NCI-H1417 treated with DMSO at 0.1 percent for 48 hours (cell line): ENCODE measurements at places on chromosomes 5 and 9.
A peak's percentile ranks its signal among the peaks of the same experiment; 100 is the strongest.

DNA sequence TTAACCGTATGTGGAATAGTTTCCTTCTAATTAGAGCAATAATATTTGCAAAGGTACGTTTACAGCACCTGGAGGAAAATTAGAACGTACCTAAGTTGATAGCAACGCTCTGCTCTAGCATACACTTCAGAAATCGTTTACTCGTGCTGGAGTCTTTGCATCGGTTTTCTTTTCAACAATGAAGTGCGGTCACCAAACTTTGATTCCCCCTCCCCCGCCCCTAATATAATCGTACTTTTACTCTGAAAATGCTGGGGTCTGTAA, 506 bp downstream of the ADAMTS19 start:
- DNase-seq, result no peak

DNA sequence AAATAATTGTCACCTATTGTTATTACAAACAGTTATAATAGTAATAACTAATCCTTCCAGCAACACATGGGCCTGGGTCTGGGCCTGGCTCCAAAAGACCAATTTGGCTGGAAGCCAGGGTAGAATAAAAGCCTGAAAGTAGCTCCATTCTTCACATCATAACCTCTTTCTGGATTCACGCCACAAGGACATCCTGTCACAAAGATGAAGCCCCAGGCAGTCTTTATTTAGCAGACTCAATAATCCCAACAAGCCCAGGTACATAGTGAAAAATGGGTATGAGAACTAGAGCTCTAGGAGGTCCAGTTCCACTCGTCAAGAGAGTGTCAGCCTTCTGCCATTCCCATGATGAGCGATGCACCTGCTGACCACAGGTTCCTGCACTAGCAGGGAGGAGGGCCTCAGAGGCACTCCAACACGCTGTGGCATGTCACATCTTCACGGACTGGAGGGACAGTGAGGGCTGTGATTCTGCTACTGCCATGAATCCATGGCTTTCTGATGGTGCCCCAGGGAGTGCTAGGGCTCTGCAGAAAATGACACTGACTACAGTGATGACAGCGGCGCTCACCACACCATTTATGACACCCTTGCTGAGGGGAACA, 124.9 kb downstream of the SPOCK1 start:
- peak; percentile 54 for DNase-seq

DNA sequence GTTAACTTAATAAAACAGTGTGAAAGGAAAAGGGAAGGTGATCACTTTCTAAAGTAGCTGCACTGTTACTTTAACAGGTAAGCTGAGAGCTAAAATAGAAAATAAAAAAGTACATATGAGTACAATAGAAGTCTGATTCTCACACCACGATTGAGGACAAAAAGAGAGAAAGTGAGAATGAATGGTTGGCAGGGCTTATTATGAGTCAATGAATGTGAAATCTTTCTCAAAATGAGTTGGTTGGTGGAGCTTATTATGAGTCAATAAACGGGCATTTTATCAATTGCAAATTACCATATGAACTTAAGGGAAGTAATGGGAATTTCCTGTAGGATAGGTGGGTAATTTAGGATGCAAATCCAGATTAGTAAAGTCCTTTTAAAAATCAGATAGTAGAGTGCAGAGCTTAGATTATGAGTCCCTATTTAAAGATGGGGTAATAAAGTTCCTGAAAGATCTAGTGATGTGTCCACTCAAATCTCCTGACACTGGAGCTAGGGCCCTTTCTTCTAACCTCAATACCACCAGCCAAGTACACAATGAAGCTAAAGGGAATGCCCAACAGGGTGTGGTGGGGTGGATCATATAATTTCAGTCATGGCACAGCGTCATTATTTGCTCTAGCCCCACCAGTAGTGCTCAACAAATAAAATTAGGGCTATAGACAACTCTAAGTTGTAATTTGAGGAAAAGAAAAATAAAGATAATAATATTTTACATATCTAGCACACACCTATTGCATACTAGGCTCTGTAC, 21.1 kb upstream of the TLR4 start:
- no peak for DNase-seq

- no peak for DNase-seq
These were observed 95.6 kb upstream of the DMRT1 start for GRCh38 chr9:745761-746380.

- DNase-seq, result no peak
These were observed 38.9 kb upstream of the CFAP157 start for GRCh38 chr9:127667906-127668305.

- no peak for DNase-seq
These were observed 52.1 kb upstream of the AFAP1L1 start for GRCh38 chr5:149219584-149219983.

DNA sequence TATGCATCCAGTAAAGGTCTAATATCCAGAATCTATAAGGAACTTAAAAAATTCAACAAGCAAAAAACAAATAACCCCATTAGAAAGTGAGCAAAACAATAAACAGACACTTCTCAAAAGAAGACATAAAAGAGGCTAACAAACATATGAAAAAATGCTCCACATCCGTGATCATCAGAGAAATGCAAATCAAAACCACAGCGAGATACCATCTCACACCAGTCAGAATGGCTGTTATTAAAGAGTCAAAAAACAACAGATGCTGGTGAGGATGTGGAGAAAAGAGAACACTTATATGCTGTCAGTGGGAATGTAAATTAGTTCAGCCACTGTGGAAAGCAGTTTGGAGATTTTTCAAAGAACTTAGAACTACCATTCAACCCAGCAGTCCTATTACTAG, 86.1 kb downstream of the WWC1 start:
- DNase-seq, result no peak

DNA sequence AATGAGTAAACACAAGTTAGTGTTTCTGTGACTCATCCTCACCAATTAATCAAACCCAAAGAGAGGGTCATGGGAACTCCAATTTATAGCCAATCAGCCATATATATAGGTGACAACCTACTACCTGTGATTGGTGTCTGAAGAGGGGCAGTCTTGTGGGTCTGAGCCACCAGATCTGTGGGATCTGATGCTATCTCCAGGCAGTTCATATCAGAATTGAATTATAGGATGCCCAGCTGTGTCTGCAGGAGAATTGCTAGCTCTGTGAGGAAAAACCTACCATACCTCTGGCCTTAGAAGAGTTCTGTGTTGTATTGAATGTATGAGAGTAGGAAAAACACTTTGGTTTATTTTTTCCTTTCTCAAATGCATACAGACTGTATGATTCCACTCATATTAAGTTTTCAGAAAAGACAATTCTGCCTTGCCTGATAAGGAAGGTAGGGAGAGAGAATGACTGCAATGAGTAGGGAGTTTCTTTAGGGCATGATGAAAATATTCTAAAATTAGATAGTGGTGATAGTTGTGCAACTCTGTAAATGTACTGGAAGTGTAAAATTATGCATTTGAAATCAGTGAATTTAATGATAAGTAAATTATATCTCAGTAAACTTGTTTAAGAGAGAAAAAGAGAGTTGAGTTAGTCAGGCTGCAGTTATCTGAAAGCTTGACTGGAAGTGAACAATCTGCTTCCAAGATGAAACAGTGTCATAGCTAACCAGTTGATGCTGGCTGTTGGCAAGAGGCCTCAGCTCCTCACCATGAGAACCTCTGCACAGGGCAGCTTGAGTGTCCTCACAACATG, 274.9 kb downstream of the AUH start:
- no peak for DNase-seq

DNA sequence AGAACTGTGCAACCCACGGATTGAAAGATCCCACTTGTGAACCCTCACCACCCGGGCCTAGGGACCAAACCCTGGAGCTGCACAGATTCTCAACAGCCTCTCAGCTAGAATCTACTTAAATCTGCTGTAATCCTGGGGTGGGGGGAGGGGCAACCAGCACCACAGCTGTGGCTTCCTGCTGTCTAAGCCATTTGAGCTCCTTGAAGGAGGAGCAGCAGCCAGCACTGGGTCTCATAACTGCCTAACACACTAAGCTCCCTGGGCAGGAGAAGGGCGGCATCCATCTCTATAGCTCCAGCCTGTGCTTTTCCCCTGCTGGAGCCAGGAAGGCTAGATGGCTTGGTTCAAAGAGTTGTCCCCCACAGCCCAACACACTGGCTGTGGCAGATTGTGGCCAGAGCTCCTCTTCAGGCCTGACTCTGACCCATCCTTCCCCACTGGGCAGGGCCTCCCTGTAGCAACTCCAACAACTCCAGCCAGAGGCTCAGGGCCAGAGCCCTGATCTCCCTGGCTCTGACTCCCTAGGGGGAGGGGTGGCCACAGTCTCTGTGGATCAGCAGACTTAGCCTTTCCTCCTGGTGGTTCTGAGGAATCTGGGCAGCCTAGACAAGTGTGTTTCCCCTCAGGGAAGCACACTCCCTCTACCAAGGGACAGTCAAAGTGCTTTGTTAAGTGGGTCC, 72.0 kb upstream of the C9orf72 start:
- no peak for DNase-seq
